ENCODE measurements at places on chromosomes 2 and 18. TPM values are rescaled to one million over a fixed set of nuclear protein-coding genes. Genes with fewer than 3 reads are reported as not detected.

Gene NMUR1
- 2.0 TPM for total RNA-seq

Gene RETSAT
- 39.6 TPM for total RNA-seq

DNA sequence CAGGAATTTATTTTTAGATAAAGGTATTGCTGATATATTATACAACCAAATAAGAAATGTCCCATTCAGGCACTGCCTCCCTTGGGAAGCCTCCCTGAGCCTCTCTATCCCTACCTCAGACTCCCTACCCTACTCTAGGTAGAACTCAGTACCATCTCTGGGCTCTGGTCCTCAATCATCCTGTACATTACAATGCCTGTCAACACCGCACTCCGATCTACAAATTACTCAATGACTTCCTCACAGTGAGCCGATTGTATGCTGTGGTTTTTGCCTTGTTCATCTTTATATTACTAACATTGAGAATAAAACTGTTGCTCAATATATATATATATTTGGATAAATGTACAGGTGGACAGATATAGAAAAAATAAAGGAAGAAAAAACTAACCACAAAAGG lies 207.5 kb downstream of the STK39 start:
- no peak for DNase-seq

DNA sequence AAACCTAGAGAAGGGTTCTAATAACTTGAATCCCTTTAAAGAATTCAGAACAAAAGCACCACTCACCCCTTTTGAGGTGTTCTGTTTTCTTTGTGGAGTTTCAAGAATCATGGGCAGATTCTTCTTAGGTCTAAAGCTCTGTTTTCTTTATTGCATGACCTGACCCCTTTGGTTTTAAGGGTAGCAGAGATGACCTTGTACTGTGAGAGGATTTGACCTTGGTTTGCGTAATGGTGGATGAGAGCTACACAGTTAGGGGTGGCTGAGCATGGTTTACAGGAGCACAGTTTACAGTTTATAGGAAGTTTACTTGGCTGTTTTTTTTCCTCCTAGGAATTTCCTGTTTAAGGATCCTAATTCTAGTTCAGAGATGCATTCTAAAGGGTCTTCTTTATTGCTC lies 1095.6 kb upstream of the NRXN1 start:
- no peak for DNase-seq

DNA sequence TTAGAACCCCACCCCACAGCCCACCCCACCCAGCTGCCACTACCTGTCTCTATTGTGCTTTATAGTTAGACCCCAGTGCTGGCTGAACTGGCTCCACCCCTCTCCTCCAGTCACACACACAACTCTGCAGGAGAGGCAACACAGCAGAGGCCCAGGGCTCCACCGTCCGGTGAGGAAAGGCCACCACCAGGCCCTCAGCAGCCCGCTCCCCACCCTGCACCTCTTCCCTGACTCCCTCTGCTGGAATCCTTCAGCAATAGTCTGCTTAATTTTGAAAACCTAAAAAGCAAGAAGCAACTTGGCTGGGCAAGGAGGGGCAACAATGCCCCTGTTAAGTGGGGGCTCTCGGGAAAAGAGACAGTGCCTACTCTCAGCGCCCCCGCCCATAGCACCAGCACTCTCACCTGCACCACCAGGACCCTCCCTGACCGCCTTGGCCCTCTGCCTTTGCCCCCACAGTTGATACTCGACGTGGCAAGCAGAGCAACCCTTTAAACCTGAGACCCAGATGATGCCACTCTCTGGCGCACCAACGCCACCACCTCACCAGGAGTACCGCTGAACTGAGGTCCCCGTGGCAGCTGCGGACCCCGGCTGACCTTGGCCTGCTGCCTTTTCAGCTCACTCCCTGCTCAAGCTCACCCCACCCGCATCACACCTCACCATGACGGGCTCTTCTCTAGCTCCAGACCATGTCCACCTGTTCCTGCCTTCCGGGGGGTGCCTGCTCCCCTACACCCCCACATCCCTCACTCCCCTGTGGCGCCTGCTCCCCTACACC lies 45.7 kb downstream of the NDUFA10 start:
- DNase-seq: peak; percentile 61

Data from ureter (tissue), 1 donor.